ENCODE measurements at places on chromosomes 12 and 14. TPM values are rescaled to one million over a fixed set of nuclear protein-coding genes. Genes with fewer than 3 reads are reported as not detected.

Gene TMEM132D
- total RNA-seq: under 0.01 TPM

DNA sequence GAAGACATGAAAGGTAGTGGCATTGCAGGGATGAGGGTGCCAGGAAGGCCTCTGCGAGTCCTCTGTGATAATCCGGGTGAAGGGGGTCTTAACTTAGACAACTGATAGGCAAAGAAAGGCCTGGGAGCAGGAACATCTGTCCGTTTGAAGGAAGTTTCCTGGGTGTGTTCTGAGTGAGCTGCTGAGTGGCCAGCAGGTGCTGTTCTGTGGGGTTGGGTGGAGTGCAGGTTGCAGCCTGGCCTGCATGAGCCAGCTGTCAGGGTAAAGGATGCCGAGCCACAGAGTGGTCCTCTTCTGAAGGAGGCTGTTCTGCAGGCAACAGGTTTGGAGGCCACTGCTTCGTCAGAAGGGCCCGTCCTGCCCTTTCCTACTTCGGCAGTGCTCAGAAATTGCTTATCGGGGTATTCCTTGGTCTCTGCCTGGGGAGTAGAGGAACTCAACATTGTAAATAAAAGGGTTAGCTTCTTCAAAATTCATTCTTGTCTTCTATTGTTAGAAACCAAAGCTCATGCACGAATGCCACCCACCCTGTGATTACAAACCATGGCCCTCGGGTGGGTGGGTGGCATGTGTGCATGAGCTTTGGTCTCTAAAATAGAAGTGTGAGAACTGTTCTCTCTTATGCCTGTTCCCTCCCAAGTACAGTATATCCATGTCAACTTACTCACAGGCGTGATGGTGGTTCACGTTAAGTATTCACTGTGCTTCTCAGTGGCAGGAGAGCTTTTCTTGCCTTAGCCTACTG lies 118.9 kb downstream of the CHST11 start:
- no peaks in the 10 kb centered on the region for H3K4me1 ChIP-seq
- no peaks in the 10 kb centered on the region for H3K27me3 ChIP-seq
- H3K36me3 ChIP-seq: no peaks in the 10 kb centered on the region
- H3K27ac ChIP-seq: no peak overlapping the region
- DNase-seq: no peak

DNA sequence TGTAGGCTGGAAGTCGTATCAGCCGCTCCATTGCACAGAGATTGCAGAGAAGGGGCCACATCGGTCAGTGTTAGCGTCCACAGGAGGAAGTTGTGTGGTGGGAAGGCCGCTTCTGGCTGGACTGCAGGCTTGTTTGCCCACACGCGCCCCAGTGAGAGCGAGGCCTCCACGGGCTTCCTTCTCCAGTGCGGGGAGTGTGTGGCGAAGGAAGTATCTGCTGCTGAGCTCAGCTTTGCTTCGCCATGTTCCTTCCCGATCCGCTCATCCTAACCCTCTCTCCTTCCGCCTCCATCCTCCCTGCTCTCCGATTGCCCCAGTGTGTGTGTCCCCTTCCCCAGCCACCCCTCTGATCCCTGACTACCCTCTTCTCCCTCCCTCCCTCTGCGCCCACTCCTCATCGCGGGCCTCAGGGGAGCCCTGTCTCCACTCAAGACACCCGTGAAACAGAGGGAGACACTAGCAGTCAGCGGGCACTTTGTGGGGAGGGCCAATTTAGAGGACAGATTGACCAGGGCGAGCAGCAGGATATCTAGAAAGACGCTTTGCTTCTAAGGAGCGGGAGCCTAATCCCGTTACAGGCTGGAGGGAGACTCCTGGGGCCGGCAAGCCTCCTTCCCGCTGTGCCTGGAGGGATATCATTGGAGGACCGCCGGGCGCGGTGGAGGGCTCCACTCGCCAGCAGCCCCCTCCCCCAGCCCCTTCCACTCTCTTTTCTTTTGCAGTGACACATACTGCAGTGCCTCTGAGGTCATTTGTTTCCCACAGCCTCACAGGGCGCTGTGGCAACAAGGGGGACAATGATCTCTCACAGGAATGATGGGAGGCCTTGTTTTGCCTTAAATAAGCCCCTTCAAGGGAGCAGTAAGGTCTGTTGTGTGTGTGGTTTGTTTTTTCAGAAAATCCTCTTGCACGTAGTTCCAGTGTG lies 428.8 kb downstream of the ZFP36L1 start:
- H3K27me3 ChIP-seq: no peaks in the 10 kb centered on the region
- peaks cover 55% of the 10 kb centered on the region for H3K4me1 ChIP-seq
- H3K36me3 ChIP-seq: no peaks in the 10 kb centered on the region
- peak overlapping the region; percentile 74 for H3K27ac ChIP-seq

- no peaks in the 10 kb centered on the region for H3K27me3 ChIP-seq
- no peak overlapping the region for H3K27ac ChIP-seq
- no peaks in the 10 kb centered on the region for H3K36me3 ChIP-seq
- no peaks in the 10 kb centered on the region for H3K4me1 ChIP-seq
- no peak overlapping the region for H3K4me3 ChIP-seq
Measured at GRCh38 chr12:105352052-105352451, 21.6 kb downstream of the C12orf75 start.

DNA sequence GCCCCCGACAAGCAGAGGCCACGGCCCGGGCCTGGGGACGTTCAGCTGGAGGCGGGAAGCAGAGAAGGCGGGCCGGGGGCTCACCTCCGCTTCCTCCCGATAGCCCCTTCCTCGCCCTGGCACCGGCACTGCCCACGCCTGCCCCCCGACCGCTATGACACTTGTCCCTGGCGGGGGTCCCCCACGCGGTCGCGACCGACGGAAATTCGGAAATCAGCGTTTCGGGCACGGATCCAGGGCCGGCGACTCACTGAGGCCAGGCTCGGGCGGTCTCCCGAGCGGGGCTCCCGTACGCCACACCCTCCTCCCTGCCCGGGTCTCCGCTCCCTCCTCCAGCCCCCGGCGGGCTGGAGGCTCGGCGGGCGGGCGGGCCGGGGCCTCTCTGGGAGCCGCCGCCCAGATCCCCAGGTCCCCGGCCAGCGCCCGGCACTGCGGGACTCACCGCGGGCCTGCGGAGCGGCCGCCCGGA lies 581 bp downstream of the PITPNM2 start:
- no peaks in the 10 kb centered on the region for H3K27me3 ChIP-seq
- H3K36me3 ChIP-seq: no peaks in the 10 kb centered on the region
- H3K4me3 ChIP-seq: peak overlapping the region; percentile 79
- peak; percentile 77 for DNase-seq
- peaks cover 23% of the 10 kb centered on the region for H3K4me1 ChIP-seq

All from sigmoid colon (tissue), 7 donors.